Activated CD4-positive, alpha-beta T cell treated with anti-CD3 and anti-CD28 coated beads, Interleukin-2, Interleukin-4, amounts not matched to agents 100 ng/mL and 50 ng/mL, durations not matched to agents 16 hours and 8 hours (primary cell): ENCODE measurements at places on chromosomes 3 and 15.

- DNase-seq = no peak
Observed at GRCh38 chr3:109910772-109911171, 573.4 kb upstream of the DPPA4 start.

DNA sequence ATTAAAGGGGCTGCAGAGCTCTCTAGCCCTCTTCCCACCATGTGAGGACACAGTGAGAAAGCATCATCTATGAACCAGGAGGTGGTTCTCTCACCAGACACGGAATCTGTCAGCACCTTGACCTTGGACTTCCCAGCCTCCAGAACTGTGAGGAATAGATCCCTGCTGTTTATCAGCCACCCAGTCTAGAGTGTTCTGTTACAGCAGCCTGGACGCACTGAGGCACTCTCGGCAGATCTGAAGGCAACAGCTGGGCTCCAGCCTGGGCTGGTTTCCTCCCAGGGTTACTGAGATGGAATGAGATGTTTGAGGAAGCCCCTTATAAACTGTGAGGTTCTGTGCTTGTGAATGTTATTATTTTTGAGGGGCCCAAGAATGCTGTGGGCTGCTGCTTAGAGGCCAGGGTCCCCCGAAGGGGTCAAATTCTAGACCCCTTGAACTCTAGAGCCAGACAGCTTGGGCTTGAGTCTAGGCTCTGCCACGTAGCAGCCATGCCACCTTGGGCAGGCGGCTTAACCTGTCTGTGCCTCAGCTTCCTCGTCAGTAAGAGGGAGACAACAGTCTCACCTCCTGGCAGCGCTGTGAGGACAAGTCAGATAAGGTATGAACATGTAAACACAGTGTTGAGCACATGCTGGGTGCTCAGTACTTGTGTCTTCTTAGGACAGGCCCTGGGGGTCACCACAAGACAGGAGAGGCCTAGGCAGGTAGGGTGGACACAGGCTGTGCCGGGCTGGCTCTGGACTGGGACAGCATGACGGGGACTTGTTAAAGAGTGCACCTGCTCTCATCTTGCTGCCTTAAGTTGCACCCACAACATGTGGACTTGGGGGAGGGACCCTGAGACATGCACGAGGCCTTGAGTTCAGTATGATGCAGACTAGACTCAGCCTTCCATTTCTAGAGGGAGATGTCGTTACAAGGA is 49.2 kb downstream of the MGLL start:
- DNase-seq = no peak

DNA sequence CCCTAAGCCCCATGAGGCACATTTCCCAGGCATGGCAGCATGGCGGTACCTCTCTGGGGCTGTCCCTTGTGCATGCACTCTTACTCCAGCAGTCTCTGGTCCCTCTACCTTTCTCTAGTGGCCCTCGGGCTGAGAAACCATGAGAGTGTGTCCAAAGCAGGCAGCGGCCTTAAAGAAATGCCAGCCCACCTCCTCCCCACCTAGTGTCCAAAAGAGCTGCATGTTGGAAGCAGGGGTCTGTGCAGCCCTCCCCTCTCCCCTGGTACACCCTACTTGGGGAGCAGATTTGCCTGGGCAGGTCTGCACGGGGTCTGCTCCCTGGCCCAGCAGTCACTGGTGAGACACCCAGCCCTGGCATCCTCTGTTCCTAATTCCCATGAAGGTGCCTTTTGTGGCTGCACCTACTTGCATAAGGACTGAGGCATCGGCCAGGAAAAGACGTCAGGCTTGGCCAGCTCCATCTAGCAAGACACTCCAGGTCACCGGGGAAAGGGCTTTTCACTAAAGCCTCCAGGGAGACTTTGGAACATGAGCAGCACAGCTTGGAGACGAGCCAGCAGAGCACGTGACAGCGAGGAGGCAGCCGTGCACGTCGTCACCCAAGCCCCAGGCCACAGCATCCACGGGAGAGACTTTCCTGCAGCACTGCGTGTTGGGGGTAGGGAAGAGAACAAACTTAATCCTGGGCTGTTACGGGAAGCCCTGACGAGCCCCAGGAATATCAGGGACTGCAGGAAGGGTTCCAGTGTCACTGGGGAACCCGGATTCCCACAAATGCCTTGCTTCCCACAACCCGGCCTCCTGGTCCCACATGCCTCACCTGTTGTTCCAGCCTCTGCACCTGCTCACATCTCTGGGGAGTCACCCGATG is 38.8 kb downstream of the TM2D3 start:
- DNase-seq = no peak

GRCh38 chr15:74786551-74787165 is 4.8 kb downstream of the CSK start:
- no peak for DNase-seq

DNA sequence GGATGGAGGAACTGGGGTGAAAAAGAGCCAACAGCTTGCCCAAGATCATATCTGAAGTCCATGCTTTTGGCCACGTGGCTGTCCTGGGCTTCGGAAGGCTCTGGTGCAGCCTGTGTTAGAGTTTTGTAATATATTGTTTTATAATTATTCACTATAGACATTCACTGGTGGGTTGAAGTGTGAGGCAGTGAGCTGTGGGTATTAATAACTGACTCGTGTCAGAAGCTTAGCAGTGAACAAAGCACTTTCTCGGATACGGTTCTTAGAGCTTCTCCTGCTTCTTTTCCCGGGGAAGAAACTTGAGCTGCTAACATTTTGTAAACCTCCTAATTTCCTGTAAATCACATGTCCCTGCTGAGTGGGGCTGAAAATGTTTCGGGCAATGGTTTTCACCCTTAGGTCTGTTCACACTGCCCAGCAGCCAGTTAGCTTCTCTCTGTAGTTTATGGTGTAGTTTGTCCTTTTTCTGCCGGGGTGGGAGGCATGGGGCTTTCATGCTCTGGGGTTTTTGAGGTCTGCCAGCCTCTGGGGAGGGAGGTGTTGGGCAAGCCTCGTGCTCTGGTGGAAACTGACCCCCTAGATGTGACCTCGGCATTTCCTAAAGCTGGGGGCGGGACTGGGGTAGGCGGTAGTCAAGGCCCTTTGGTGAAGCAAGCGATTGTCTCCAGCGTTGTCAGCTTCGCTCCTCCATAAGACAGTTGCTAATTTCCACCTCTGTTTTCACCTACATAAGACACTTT is 1.7 kb downstream of the MRAS start:
- no peak for DNase-seq

GRCh38 chr3:4907643-4908432 is 71.4 kb upstream of the BHLHE40 start:
- no peak for DNase-seq
